ENCODE measurements at places on chromosomes 7 and 10.

DNA sequence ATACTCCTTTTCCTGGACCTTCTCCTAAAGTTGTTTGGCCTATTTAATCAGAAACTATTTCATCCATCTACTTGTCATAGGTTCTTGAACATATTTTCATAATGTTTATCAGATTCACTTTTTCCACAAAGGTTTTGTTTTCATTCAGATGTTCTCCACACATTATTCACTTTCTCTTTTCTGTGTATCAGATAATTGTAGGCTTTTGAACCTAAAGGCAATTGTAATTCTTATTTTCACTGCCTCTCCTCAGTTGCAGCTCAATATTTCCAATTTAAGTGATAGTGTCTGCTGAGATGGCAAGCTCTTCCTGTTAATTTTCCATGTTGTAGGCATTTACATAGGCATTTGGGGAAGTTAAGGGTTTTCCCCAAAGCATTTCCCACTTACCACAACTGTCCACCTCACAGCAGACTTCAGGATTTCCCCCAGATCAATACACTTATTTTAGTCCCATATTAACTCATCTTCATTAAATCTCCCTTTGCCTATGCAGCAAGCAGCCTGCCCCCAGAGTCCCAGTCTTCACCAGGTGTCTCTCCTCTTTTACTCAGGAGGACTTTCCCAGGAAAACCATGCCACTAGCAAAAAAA, 12.3 kb upstream of the IKZF1 start:
- DNase-seq: no peak

DNA sequence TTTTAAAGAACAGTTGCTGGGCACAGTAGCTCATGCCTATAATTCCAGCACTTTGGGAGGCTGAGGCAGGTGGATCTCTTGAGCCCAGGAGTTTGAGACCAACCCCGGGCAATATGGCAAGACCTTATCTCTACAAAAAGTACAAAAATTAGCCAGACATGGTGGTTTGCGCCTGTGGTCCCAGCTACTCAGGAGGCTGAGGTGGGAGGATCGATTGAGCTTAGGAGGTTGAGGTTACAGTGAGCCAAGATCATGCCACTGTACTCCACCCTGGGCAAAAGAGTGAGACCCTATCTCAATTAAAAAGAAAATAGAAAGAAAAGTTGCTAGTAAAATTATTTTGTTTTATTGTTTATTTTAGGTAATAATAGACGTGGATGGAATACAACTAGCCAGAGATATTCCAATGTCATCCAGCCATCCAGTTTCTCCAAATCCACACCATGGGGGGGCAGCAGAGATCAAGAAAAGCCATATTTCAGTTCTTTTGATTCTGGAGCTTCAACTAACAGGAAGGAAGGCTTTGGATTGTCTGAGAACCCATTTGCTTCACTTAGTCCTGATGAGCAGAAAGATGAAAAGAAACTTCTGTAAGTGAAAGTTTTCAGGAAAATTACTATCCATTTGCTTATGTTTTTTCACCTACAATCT, 3.0 kb downstream of the NUP42 start:
- DNase-seq: peak; percentile 4

DNA sequence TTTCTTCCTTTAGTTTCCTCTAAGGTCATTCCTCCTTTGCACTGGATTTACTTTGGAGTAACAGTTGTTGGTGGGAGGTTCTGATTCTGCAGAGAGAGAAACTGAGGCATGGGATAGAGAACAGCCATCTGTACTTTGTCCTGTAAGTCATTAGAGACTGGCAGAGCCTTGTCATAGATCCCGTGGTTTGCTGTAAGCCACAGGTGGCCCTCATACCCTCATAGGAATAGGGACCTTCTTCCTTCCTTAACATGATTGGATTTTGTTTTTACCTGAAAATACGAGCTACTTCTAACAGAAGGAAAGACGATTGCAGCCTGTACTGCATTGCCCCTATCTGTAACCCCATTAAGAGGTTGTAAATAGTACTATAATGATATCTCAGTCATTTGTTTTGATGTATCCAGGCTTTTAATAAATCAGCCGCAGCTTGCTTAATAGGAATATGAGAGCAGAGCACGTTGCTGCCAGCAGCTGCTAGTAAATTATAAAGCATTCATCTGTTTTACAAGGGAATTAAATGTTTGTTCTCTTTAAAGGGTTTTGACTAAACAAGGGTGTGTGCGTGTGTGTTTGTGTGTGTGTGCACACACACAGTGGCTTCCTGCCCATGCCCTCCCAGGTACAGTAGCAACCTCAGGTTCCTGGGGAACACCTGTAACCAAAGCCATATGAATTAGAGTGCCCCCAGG, 249.8 kb downstream of the AUTS2 start:
- DNase-seq: no peak

DNA sequence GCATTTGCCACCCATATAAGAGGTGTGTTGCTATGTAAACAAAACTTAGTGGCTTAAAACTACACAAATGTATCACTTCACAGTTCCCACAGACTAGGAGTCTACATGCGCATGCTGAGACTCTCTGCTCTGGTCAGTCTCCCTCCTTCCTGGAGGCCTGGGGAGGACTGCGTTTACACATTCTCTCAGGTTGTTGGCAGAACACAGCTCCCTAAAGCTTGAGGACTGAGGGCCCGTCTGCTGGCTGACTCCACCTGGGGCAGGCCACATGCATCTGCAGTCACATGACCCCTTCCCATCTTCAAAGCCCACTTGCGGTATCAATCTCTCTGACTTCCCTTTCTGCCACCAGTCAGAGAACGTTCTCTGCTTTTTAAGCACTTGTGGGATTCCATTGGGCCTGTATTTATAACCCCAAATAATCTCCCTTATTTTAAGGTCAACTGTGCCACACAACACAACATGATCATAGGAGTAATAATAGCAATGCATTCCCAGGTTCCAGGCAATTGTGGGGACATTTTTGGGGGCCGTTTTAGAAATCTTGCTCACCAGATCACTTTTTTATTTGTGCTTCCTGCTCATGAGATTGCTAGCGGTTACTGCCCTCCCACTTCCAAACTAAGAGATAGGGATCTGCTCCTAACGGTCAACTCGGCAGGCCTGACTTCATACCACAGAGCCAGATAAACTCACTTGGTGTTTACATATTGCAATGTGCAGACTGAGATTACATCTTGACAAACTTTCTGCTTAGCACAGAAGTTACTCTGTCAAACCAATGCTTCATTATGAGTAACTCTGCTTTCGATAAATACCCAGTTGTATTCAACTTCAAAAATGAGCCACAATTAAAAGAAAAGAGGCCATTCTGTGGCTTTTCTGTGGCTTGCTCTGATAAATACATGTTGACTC, 96.3 kb downstream of the ALOX5 start:
- peak; percentile 69 for DNase-seq

GRCh38 chr10:114084215-114084614, 40.5 kb downstream of the ADRB1 start:
- no peak for DNase-seq

- DNase-seq: no peak
Observed at GRCh38 chr7:29265208-29265923, 70.8 kb downstream of the CHN2 start.

- no peak for DNase-seq
Observed at GRCh38 chr7:74475987-74476350, 22.3 kb downstream of the GTF2IRD1 start.

DNA sequence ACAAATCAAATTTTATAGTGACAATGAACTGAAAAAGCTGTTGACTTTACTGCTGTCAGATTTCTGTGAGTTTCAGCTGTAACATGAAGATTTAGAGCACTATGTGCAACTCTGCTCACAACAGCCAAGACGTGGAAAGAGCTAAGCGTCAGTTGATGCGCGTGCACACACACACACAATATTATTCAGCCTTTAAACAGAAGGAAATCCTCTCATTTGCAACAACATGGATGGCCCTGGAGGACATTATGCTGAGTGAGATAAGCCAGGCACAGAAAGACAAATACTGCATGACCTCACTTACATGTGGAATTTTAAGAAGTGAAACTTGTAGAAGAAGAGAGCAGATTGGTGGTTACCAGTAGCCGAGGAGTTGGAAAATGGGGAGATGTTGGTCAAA, 82.8 kb upstream of the FRMD4A start:
- DNase-seq: no peak

DNA sequence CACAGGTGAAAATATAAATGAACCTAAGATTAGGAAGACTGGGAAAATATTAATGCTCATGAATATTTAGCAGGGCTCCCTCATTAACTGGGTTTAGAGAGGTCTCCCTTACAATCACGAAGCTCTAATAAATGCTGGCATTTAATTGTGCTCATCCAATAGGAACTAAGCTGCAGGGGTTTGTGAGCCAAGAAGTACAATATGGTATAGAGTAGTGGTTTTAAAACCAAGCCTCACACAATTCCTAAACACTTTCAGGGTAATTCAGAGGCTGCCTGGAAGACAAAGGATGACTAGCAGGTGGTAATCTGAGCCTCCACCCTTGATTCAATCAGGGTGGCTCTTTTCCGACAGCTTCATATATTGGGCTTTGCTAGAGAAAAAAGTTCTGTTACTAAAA, 103.3 kb downstream of the GPAM start:
- DNase-seq: no peak

GRCh38 chr7:149724661-149725425, 48.5 kb downstream of the ZNF467 start:
- DNase-seq: no peak

GRCh38 chr7:4880218-4880617, 3.3 kb downstream of the RADIL start:
- no peak for DNase-seq

- no peak for DNase-seq
Observed at GRCh38 chr7:115009139-115009538, 87.2 kb downstream of the MDFIC start.

GRCh38 chr10:109859221-109859620, 64.1 kb downstream of the XPNPEP1 start:
- DNase-seq: no peak

Measured in bone marrow (tissue), 2 donors.